ENCODE measurements at places on chromosomes 2 and 18.

DNA sequence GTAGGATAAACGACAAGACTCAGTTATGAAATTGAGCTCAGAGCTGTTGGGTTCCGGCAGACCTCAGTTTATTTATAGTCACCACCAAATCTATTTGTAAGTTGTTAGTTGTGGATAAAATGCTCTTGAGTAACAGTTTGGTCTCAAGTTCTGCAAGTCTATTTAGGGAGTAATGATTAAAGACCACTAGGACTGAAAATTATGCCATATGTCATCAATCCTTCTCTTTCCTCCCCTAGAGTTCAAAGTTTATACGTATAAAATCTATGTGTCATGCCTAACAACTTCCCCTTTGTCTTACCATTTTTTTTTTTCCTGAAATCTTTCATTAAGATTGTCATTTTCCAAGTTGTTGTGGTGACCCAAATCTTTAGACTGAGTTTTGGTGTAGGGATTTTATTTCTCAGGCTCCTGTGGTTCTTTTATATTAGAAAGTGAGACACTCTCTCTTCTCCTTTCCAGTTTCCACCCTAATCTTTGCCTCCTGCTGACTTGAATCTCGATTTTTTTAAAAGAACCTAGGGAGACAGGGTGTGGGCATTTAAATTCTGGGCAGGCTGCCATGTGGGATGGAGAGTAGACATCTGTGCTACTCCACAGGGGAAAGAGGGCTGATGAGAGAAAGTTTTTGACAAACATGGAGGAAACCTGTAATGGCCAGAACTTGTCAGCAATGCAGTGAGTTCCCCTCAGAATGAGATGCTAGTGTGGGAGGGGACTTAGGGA lies 51.0 kb downstream of the LAMA3 start:
- no peak for DNase-seq

DNA sequence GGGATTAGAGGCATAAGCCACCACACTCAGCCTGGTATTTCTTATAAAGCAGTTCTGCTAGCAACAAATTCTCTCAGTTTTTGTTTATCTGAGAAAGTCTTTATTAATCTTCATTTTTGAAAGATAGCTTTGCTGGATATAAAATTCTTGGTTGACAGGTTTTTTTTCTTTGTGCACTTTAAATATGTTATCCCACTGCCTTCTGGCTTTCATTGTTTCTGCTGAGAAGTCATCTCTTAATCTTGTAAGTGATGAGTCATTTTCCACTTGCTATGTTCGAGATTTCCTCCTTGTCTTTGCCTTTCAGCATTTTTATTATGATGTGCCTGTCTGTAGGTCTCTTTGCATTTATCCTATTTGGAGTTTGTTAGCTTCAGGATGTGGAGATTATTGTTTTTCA lies 5.9 kb upstream of the ELAC1 start:
- no peak for DNase-seq

DNA sequence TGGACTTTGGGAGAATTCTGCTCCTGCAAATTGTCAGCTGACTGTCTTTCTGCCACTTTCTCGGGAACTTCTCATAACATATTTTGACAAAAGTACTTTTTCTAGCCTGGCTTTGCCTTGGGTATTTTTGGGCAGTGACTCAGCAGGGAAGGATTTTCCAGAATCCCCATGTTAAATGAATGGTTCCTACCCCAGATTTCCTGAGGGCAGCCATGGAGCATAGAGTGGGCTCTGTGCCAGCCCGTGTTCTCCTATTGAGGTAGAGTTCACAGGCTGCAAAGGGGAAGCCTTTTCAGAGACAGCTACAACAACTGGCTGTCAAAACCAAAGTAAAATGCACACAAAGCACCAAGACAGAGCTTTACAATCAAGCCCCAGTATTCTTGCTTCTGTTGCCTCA lies 59.8 kb downstream of the BMP10 start:
- no peak for DNase-seq

DNA sequence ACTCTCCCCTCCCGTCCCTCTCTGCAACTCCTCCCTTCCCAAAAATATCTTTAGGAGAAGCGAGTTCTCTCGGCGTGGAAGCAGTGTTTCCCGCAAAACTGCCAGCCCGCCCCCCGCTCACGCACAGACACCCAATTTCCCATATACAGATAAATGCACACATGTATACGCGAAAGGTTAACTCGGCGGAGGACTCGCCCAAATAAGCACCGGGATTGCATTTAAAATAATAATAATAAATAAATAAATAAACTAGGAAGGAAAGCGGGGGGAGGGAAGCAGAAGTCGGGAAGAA lies 70.0 kb upstream of the PSMD14 start:
- peak; percentile 41 for DNase-seq

- DNase-seq, result no peak
Observed at GRCh38 chr18:74331404-74331803, 15.8 kb downstream of the C18orf63 start.

DNA sequence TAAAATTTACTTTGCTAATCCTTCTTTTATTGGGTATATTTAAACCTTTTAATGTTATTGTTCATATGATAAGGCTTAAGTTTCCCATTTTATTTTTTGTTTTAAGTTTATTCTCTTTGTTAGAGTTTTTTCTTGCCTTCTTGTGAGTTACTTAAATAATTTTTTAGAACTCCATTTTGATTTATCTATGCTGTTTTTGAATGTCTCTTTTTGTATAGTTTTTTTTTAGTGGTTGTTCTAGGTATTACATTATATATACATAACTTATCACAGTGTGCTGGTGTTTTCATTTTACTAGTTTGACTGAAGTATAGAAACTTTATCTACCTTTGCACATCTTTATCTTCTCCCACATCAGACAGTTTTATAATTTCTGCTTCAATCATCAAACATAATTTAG lies 49.4 kb upstream of the TGFA start:
- DNase-seq, result no peak

Data from frontal cortex (tissue), 4 donors.